ENCODE measurements at places on chromosomes 1 and 21.
A peak's percentile ranks its signal among the peaks of the same experiment; 100 is the strongest.

DNA sequence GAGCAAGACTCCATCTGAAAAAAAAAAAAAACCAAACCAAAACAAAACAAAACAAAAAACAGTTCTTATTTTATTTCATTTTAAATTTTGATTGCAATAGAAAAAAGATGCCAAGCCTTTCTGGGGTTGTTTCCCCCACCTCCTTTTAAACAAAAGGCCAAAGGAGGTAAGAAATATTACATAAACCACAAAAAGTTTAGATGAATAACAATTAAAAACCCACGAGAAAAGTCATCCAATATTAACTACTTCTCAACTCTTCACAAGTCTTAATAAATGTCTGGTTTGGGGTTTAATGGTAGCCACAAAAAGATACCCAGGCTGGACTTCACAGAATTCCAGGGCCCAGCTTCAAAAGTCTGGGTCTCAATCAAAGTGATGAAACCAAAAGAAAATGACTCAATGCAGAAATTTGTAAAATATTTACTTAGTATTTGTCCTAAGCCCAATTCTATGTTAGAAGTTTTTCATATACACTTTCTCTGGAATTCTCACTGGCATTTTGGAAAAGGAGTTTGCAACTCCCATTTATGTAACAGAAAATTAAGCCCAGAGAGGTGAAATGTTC lies 47.0 kb upstream of the SDC3 start:
- peak; percentile 72 for DNase-seq

DNA sequence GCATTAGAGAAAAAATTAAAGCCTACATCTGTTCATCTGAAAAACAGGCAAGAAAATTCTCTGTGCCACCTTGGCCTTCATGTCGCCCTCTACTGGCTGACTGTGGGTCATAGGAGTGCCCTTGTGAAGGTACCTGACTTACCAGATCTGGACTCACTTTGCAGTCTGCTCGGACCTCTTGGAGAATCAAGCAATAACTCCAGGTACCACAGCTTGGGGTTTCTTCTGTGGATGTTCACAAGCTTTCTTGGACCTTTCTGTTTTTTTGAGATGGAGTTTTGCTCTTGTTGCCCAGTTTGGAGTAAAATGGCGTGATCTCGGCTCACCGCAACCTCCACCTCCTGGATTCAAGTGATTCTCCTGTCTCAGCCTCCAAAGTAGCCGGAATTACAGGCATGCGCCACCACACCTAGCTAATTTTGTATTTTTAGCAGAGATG lies 2.4 kb upstream of the PRAMEF18 start:
- DNase-seq, result no peak

DNA sequence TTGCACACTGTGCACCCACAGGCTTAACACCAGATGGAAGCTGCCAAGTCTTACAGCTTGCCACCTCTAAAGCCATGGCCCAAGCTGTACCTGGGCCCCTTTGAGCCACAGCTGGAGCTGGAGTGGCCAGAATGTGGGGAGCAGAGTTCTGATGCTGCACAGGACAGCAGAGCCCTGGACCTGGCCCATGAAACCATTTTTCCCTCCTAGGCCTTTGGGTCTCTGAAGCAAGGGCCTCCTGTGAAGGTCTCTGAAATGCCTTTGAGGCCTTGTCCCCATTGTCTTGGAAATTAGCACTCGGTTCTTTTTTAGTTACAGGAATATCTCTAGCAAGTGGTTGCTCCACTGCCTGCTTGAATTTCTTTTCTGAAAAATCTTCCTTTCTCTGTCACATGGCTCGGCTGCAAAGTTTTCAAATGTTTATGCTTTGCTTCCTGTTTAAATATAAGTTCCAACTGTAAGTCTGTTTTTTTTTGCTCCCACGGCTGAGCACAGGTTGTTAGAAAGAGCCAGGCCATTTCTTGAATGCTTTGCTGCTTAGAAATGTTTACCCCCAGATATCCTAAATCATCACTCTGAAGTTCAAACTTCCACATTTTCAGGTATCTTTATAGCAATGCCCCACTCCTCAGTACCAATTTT lies 156.8 kb upstream of the GORAB start:
- DNase-seq, result no peak

- DNase-seq, result no peak
Observed at GRCh38 chr1:161887730-161888287, 121.7 kb downstream of the ATF6 start.

- no peak for DNase-seq
Observed at GRCh38 chr1:162950187-162950586, 89.2 kb upstream of the CCDC190 start.

DNA sequence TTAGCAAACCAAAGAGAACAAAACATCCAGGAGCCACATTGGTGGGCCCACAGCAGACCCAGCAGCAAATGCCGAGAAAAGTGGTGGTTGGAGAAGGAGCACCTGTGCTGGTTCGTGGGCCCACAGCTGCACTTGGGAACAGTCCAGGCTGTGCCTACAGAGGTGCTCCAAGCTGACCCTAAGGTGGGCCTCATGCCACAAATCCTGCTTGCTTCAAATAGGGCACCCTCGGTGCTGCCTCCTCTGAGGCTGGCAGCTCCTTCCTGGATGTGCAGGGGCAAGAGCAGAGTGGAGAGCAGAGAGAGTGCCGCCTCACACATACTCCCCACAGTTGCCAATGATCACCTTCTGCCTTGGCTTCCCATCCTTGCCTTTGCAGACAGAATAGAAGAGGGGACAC lies 40.1 kb downstream of the BMP8A start:
- DNase-seq, result no peak

- DNase-seq, result no peak
Observed at GRCh38 chr1:44260792-44261170, 47.5 kb downstream of the DMAP1 start.

GRCh38 chr1:65209005-65209885 lies 61.2 kb downstream of the AK4 start:
- DNase-seq, result peak; percentile 31
